Neural progenitor cell (in vitro differentiated cells): ENCODE measurements at places on chromosomes 6 and 20. TPM values are rescaled to one million over a fixed set of nuclear protein-coding genes. Genes with fewer than 3 reads are reported as not detected.

PLN gene
- total RNA-seq = not detected in 2 replicates

SMLR1 gene
- total RNA-seq = not detected in 2 replicates

SLC22A3 gene
- total RNA-seq = 0.06 and 0.07 TPM in 2 replicates

CDC5L gene
- 37.9 and 53.6 TPM in 2 replicates for total RNA-seq

STMN3 gene
- total RNA-seq = 3.3 and 6.1 TPM in 2 replicates

GMNN gene
- 69.1 and 98.5 TPM in 2 replicates for total RNA-seq

EMILIN3 gene
- total RNA-seq = 3.5 and 9.0 TPM in 2 replicates

RGS17 gene
- 4.8 and 8.1 TPM in 2 replicates for total RNA-seq
